ENCODE measurements at places on chromosomes 1 and 21.

DNA sequence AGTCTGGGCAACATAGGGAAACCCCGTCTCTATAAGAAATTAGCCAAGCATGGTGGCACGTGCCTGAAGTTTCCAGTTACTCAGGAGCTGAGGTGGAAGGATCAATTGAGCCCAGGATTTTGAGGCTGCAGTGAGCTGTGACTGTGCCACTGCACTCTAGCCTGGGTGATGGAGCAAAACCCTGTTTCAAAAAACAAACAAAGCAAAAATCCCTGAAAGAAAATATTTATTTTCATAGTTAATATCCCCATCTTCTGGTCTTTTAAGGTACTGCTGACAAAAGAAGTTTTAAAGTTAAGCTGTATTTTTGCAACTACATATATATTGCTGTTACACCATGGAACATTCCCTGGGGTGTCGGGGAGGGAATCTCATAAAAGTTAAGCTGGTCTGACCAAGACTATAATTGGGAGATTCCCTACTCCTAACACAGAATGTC lies 26.0 kb downstream of the VAMP4 start:
- no peak for DNase-seq

- no peak for DNase-seq
These were observed 36.5 kb downstream of the RNASEL start for GRCh38 chr1:182552527-182552926.

GRCh38 chr1:109826446-109826845 lies 62.7 kb upstream of the EPS8L3 start:
- DNase-seq, result no peak

DNA sequence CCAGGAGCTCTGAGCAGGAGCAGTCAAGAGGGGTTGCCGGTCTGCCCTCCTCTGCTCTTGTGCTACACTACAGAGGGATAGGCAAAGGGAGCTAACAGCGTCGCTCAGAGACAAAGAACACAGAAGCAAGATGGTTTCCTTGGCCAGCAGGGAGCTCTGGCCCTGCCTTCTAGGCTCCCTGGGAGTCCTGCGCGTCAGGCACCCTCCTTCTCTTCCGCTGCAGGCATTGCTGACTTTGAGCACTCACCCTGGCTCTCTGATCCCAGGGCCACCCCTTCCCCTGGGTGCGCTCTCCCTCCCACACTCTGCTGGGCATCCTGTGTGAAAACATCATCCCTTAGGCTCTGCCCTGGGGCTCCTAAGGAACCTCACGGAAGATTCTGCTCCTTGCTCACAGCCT lies 489 bp downstream of the TNNI1 start:
- DNase-seq, result no peak

DNA sequence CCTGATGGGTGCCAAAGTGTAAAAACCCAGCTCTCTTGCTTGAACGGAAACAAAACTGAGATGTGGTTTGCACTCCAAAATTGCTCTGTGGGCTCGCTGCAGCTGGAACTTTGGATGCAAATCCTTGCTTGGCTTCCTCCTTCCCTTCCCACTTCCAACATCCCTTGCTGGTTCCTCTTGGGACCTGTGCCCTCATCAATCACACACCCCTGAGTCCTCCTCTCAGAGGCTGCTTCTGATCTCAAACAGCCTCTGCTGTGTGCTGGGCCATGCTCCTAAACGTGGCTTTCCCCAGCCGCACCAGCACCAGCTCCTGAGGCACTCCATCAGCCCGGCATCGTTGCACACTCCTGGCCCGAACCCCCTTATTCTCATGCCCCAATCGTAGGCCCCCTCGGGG lies 124.3 kb upstream of the RAB4A start:
- DNase-seq, result no peak

DNA sequence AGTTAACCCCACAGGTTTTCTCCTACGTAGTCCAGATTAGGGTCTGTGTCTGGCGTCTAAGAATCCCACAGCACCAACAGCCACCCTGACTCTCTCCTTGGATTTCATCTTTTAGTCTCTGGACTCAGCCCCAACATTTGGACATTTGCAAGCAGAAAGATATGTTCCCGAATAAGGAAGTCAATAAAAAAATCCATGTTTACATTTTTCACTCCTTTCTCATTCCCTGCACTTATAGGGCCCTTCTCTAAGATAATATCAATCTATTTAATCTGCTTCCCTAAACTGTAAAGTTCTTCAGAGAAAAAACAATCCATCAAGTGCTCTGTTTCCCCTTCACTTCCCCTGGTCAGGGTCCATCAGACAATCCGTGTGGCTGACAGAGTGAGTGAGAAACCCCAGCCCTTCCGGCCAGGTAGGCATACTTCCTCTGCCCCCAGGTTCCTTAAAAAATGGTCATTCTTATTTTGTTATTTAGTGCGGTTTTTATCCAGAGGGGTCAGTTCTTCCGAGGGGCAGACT lies 105.9 kb upstream of the CDC42BPA start:
- DNase-seq, result no peak

DNA sequence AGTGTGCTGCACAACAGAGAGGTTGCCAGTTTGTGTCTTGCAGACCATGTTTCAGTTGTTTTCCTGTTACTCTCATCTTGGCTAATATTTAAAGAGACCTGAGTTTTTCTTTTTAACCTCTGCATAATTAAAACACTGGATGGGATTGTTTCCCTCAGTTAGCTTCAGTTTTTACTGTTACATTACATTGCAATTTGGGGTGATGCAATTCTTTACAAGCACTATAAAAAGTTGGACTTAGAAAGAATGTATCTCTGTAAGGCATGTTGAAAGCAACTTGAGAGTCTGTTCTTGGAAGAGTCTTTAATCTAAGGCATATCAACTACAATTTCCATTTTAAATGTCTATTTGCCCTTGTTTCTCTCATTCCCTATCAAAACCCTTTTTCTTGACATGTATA lies 99.1 kb downstream of the DNM3 start:
- no peak for DNase-seq

DNA sequence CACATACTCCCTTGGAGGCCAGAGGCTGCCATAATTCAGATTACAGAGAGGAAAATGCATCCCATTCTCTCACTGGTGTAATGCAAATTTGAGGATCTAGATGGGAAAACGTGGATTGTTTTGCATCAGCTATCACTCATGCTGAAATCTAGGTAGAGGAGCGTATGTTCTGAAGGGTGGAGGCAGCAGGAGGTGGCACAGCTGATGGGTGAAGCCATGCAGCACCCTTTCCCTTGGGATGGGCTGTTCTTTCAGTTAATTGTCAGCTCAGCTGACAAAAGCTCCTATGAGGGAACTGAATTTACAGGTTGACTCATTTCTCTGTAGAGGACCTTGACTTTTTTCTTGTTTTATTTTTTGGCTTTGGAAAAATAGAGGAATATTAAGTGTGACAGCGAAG lies 41.8 kb downstream of the CAMTA1 start:
- no peak for DNase-seq
